Activated naive CD4-positive, alpha-beta T cell treated with anti-CD3 and anti-CD28 coated beads, Interleukin-2, amount 10 ng/mL, durations not matched to agents 7 days and 5 days (primary cell): ENCODE measurements at places on chromosomes 5 and 9.

GRCh38 chr5:142432369-142432863 is 107.6 kb upstream of the SPRY4 start:
- no peaks in the 10 kb centered on the region for H3K27me3 ChIP-seq
- peak overlapping the region; percentile 26 for H3K4me3 ChIP-seq
- H3K27ac ChIP-seq = peak overlapping the region; percentile 93
- peaks cover 3% of the 10 kb centered on the region for H3K36me3 ChIP-seq
- peak; percentile 50 for DNase-seq

- H3K36me3 ChIP-seq = no peaks in the 10 kb centered on the region
- H3K27ac ChIP-seq = no peak overlapping the region
- no peak overlapping the region for H3K4me3 ChIP-seq
- H3K27me3 ChIP-seq = peaks cover 10% of the 10 kb centered on the region
- no peak for DNase-seq
Measured at GRCh38 chr9:107348836-107349235, 65.8 kb downstream of the RAD23B start.

- no peak for DNase-seq
- no peaks in the 10 kb centered on the region for H3K27me3 ChIP-seq
- H3K4me1 ChIP-seq = peaks cover 9% of the 10 kb centered on the region
- H3K27ac ChIP-seq = no peak overlapping the region
Measured at GRCh38 chr9:125767349-125767748, 20.2 kb downstream of the PBX3 start.

- H3K27ac ChIP-seq = no peak overlapping the region
- H3K27me3 ChIP-seq = no peaks in the 10 kb centered on the region
- no peak overlapping the region for H3K4me3 ChIP-seq
- no peaks in the 10 kb centered on the region for H3K36me3 ChIP-seq
- no peaks in the 10 kb centered on the region for H3K4me1 ChIP-seq
Measured at GRCh38 chr5:174614500-174615135, 109.8 kb upstream of the MSX2 start.

- no peaks in the 10 kb centered on the region for H3K36me3 ChIP-seq
- no peak for DNase-seq
- no peaks in the 10 kb centered on the region for H3K27me3 ChIP-seq
- no peaks in the 10 kb centered on the region for H3K4me1 ChIP-seq
Measured at GRCh38 chr5:84862132-84862531, 477.5 kb upstream of the EDIL3 start.

DNA sequence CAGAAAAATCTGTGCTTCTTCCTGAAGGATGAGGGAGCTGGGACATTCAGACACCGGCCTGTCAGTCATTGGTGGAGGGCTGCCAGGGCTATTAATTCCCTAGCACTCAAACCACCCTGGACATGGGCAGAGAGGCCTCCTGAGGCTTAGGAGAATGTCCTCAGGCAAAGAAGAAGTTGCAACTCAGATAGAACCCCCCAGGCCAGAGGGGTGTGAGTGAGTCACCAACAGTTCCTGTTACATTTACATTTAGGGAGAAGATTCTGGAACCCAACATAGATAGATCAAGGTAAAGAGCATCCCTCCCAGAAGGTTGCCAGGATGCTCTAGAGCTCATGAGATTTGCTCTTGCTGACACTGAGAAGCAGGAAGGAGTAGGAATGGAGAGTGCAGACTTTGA is 29.2 kb upstream of the SYK start:
- H3K4me3 ChIP-seq = no peak overlapping the region
- peaks cover 20% of the 10 kb centered on the region for H3K27me3 ChIP-seq
- no peak overlapping the region for H3K27ac ChIP-seq
- no peaks in the 10 kb centered on the region for H3K36me3 ChIP-seq

- no peak for DNase-seq
- H3K4me3 ChIP-seq = no peak overlapping the region
- peaks cover 15% of the 10 kb centered on the region for H3K27me3 ChIP-seq
- no peaks in the 10 kb centered on the region for H3K36me3 ChIP-seq
- no peak overlapping the region for H3K27ac ChIP-seq
Measured at GRCh38 chr5:151615431-151615830, 24.3 kb upstream of the FAT2 start.

GRCh38 chr5:56060276-56061110 is 65.7 kb upstream of the IL6ST start:
- H3K4me3 ChIP-seq = peak overlapping the region; percentile 25
- DNase-seq = peak; percentile 80
- H3K36me3 ChIP-seq = peaks cover 12% of the 10 kb centered on the region
- H3K27ac ChIP-seq = peak overlapping the region; percentile 81
- peaks cover 78% of the 10 kb centered on the region for H3K4me1 ChIP-seq

GRCh38 chr9:73038613-73039012 is 85.8 kb upstream of the ALDH1A1 start:
- no peak overlapping the region for H3K4me3 ChIP-seq
- no peak overlapping the region for H3K27ac ChIP-seq
- peaks cover 13% of the 10 kb centered on the region for H3K27me3 ChIP-seq
- no peaks in the 10 kb centered on the region for H3K4me1 ChIP-seq

GRCh38 chr5:38745836-38746732 is 99.7 kb upstream of the OSMR start:
- no peak for DNase-seq
- H3K4me3 ChIP-seq = no peak overlapping the region
- H3K27ac ChIP-seq = no peak overlapping the region
- no peaks in the 10 kb centered on the region for H3K36me3 ChIP-seq
- H3K4me1 ChIP-seq = no peaks in the 10 kb centered on the region

- no peaks in the 10 kb centered on the region for H3K36me3 ChIP-seq
- DNase-seq = no peak
- peaks cover 22% of the 10 kb centered on the region for H3K27me3 ChIP-seq
- H3K27ac ChIP-seq = no peak overlapping the region
- H3K4me3 ChIP-seq = no peak overlapping the region
Measured at GRCh38 chr9:93427655-93428379, 23.7 kb upstream of the FAM120A start.

DNA sequence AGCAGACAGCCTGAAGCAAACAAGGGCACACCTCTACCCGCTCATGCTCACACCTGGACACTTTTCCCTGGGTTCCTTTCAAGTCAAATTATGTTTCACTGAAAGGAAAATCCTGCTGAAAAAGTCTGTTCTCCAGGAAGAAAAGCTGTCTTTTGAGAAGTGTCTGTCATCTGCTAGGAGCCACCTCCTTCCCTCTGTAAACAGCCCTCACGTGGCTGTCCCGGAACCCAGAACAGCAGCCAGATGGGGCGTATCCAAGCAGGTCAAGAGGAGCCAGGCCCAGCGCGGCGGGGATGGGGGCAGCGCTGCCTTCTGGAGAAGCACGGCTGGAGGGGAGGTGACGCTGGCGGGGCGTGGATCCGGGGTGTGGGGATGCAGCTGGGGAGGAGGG is at the start of gene PNPLA7:
TSS of gene PNPLA7 (minus strand) at position 172 of the 391 bp plus-strand sequence. CDS start 205 bp downstream, outside the sequence.
- H3K27ac ChIP-seq = peak within 1 kb of the TSS; percentile 88
- peak; percentile 84 for DNase-seq
- H3K36me3 ChIP-seq = peaks cover 11% of the 10 kb centered on the region
- peak within 1 kb of the TSS; percentile 86 for H3K4me3 ChIP-seq
- H3K27me3 ChIP-seq = peaks cover 3% of the 10 kb centered on the region
- peaks cover 28% of the 10 kb centered on the region for H3K4me1 ChIP-seq

GRCh38 chr5:169901896-169902295 is 78.4 kb downstream of the INSYN2B start:
- H3K36me3 ChIP-seq = peaks cover 24% of the 10 kb centered on the region
- peak overlapping the region; percentile 22 for H3K27ac ChIP-seq
- DNase-seq = no peak
- no peaks in the 10 kb centered on the region for H3K27me3 ChIP-seq

DNA sequence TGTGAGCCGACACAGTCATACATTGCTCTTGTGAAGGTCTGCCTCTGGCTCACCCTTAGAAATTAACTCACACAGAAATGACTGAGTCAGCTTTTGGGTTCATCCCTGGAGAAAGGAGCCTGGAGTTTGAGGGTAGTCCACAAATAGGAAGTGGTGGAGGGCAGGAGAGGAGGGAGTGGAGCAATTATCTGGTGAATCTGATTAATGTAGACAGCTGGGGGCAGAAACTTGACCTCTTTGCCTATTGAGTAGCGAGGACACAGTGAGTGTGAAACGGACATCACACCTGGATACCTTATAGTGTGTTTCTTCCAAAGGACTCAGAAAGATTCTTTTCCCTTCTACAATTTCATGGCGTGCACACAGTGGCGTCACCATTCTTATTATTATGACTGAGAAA is 48.5 kb upstream of the MSX2 start:
- no peak overlapping the region for H3K27ac ChIP-seq
- no peak for DNase-seq
- no peak overlapping the region for H3K4me3 ChIP-seq
- H3K27me3 ChIP-seq = no peaks in the 10 kb centered on the region
- H3K4me1 ChIP-seq = no peaks in the 10 kb centered on the region

DNA sequence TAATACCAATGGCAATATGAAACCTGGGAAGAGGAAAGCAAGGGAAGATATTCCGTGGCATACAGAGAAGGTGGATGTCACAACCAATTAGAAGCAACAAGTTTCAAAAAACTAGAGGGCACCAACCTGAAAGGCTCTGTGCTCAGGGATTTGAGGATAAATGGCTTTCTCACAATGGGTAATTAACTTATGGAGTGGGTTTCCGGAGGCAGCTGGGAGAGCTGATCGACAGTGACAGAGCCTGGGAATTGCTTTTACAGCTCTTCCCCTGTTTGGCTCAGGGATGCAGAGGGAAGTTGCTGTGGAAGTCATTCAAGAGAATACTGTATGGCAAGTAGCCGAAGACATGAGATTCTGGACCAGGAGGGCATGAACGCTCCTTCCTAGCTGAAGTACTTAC is 237.0 kb downstream of the KIF4B start:
- no peak overlapping the region for H3K27ac ChIP-seq
- no peak overlapping the region for H3K4me3 ChIP-seq
- no peaks in the 10 kb centered on the region for H3K4me1 ChIP-seq
- no peaks in the 10 kb centered on the region for H3K27me3 ChIP-seq

GRCh38 chr9:89427621-89428221 is 70.2 kb downstream of the SEMA4D start:
- peaks cover 55% of the 10 kb centered on the region for H3K36me3 ChIP-seq
- peak overlapping the region; percentile 89 for H3K27ac ChIP-seq
- no peaks in the 10 kb centered on the region for H3K27me3 ChIP-seq
- peaks cover 84% of the 10 kb centered on the region for H3K4me1 ChIP-seq
- peak; percentile 49 for DNase-seq
- peak overlapping the region; percentile 31 for H3K4me3 ChIP-seq

DNA sequence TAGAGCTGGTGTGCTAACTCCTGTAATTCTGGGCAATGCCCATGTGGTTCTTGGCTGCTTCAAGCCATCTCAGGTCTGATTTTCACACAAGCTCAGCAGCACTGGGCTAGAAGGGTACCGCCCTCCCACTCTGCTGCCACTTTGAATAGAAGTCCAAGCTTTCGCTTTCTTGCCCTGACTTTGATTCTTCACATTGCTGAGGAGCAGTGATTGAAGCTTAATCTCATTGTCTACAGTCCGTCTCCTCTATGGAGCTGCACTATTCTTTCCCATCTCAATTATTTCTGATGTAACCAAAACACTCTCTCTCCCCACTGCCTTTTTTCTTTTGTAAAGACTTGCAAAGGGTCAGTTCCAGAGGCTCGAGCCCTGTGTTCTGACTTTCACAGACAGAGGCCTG is 12.9 kb upstream of the RNF183 start:
- no peak overlapping the region for H3K27ac ChIP-seq
- no peaks in the 10 kb centered on the region for H3K4me1 ChIP-seq
- H3K36me3 ChIP-seq = no peaks in the 10 kb centered on the region
- no peak overlapping the region for H3K4me3 ChIP-seq
- DNase-seq = no peak

DNA sequence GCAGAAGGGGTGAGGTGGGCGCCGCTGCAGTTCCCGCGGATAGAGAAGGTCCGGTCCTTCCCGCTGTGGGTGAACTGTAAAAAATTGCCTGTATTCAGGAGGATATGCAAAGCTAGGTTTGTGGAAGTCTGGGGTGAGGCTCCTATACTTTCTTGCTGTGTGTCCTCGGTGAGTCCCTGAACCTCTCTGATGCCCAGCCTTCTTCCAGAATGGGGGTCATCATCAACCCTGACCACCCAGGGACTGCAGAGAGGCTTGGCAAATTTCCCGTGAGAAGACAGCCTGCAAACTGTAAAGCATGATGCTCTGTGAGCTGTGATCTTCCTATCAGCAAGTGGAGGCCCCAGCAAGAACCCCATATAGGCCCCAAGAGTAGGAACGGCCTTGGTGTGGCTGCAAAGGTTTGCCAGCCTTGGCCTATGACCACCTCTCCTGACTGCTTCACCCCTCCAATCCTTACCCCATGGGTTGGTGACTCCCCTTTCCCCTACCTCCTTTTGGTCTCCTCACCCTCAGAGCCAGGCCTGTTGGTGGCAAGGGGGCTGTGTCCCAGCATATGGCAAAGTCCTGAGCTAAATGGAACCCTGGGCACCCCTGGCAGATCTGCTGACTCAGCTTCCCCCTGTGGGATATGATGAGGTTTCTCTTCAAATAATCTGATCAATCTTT is 760 bp downstream of the ALDH1B1 start:
- peak overlapping the region; percentile 87 for H3K4me3 ChIP-seq
- no peak for DNase-seq
- H3K4me1 ChIP-seq = peaks cover 15% of the 10 kb centered on the region
- peaks cover 32% of the 10 kb centered on the region for H3K27me3 ChIP-seq
- H3K36me3 ChIP-seq = peaks cover 21% of the 10 kb centered on the region

GRCh38 chr5:14460844-14461398 is 120.7 kb upstream of the OTULINL start:
- DNase-seq = no peak
- H3K4me1 ChIP-seq = no peaks in the 10 kb centered on the region
- H3K27me3 ChIP-seq = no peaks in the 10 kb centered on the region
- H3K27ac ChIP-seq = no peak overlapping the region
- no peak overlapping the region for H3K4me3 ChIP-seq

DNA sequence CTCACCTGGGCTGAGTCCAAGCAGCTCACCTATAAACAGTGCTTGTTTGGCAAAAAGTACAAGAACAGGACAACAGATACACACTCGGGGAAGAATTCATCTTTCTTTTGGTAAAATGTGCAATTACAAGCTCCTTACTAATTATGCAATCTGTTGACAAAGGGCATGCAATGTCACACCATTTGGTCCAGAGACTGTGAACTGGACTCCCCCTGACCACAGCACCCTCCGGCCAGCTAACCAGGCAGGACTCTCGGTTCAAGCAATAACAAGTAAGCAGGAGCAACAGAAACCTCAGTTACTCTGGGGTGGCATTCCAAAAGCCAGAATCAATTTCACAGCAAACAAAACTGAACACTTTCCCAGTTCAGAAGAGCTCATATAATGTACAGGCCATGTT is 113.8 kb downstream of the GNAQ start:
- H3K27me3 ChIP-seq = no peaks in the 10 kb centered on the region
- no peak for DNase-seq
- no peak overlapping the region for H3K27ac ChIP-seq
- peaks cover 39% of the 10 kb centered on the region for H3K36me3 ChIP-seq
- H3K4me1 ChIP-seq = peaks cover 21% of the 10 kb centered on the region

GRCh38 chr5:74491586-74491985 is 148.9 kb downstream of the ENC1 start:
- no peak for DNase-seq
- H3K27me3 ChIP-seq = peaks cover 2% of the 10 kb centered on the region
- no peaks in the 10 kb centered on the region for H3K4me1 ChIP-seq
- no peaks in the 10 kb centered on the region for H3K36me3 ChIP-seq
- H3K27ac ChIP-seq = no peak overlapping the region
- no peak overlapping the region for H3K4me3 ChIP-seq

- no peaks in the 10 kb centered on the region for H3K36me3 ChIP-seq
- no peaks in the 10 kb centered on the region for H3K4me1 ChIP-seq
- no peak overlapping the region for H3K27ac ChIP-seq
Measured at GRCh38 chr5:172482156-172483020, 28.1 kb upstream of the SH3PXD2B start.

GRCh38 chr9:27371382-27371781 is 74.4 kb upstream of the EQTN start:
- H3K36me3 ChIP-seq = no peaks in the 10 kb centered on the region
- peaks cover 15% of the 10 kb centered on the region for H3K27me3 ChIP-seq
- H3K4me3 ChIP-seq = no peak overlapping the region
- no peak for DNase-seq
- no peak overlapping the region for H3K27ac ChIP-seq
